ENCODE measurements at places on chromosomes 5 and 9.
A peak's percentile ranks its signal among the peaks of the same experiment; 100 is the strongest.

- DNase-seq = no peak
Observed at GRCh38 chr5:142644127-142644526, 41.8 kb downstream of the FGF1 start.

- no peak for DNase-seq
Observed at GRCh38 chr5:180786531-180787398, 15.8 kb downstream of the MGAT1 start.

DNA sequence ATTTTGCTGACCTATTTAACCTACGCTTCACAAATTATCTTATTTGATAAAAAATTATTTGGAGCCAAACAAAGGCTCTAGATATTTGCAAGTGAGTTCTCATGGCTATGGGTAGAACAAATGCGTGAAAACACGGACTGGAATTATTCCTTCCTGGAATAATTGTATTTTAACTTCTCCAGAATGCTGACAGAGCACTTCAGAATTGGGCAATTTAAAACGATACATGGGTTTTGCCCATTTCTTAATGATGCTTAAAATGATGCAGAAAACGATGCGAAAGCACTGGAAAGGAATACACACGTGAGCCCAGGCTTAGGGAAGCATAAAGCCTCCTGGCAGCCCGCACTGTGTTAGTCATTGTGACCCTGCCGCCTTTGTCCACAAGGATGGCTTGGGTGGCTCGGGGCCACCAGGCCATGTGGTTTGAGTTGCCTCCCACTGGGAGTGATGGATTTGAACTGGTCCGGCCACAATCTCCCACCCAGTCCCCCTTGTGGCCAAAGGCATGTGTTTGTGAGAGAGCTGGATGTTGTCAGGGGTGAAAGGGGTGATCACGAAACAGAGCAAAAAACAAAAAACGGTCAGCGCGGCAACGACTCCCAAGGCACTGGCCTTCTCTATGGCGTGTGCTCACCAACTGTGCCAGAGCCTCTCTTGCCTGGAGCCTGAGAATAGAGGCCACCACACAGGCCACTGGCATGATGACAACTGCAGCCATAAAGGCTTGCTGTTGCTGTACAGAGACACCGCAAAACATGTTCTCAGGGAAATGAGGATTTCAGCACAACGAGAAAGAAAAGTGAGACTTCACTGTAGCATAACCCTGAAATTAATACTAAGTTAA, 234.2 kb upstream of the ADAMTS16 start:
- no peak for DNase-seq

- no peak for DNase-seq
Observed at GRCh38 chr5:163189023-163189553, 248.3 kb upstream of the CCNG1 start.

DNA sequence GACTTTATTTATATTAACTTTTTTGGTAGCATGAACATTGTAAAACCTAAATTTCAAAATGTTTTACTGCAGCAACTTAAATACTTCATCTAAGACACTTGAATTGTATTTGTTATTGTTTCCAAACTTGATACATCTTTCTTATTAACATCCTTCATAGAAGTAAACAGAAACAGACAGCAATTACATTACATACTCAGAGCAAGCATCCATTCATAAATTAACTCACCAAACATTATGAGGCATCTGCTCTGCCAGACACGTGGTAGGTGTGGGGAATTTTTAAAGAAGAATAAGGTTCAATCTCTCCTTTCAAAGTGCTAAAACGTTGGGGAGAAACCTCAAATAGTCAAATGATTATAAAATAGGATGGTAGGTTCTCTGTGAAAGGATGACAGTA, 130.8 kb downstream of the MUSK start:
- no peak for DNase-seq

- DNase-seq = no peak
Observed at GRCh38 chr9:113311961-113312360, 8.8 kb upstream of the RNF183 start.

GRCh38 chr5:115484368-115484767, 60.2 kb downstream of the FEM1C start:
- no peak for DNase-seq

DNA sequence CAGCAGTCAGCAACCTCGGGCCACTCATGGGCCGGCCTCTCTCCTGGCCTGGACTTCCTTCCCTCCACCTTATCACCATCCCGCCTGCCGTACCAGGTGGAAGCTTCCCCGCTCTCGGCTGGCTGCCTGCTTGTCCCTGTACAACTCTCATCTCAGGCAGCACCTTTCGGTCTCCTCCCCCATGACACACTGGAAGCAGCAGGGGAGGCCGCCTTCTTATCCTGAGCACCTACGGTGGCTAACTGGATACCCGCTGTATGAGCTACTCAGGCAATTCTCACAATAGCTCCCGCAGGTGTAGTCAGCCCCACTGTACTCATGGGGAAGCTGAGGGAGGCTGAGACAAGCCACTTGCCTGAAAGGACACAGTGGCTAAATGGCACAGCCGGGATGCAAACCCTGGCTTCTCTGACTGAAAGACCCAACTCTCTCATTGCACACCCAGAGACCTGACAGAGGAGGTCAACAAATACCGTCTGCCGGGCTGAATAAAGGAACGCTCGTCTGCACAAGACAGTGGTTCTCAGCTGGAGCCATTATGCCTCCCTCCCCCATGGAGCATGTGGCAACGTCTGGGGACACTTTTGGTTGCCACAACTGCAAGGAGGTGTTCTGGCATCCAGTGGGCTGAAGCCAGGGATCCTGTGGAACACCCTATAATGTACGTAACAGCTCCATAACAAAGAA, 9.6 kb downstream of the STK10 start:
- no peak for DNase-seq

DNA sequence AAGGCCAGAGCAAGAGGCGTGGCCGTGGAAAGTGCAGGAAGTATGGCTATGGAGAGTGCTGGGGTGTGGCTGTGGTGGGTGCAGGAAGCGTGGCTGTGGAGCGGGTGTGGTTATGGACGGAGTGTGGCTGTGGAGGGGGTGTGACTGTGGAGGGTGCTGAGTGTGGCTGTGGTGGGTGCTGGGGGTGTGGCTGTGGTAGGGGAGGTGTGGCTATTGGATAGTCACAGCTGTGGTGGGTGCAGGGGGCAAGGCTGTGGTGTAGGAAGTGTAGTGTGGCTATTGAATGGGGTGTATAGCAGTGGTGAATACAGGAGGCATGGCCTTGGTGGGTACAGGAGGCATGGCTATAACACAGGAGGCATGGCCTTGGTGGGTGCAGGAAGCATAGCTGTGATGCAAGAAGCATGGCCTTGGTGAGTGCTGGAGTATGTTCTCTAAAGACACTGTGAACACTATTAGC, 40.8 kb upstream of the SPATA31C2 start:
- no peak for DNase-seq

DNA sequence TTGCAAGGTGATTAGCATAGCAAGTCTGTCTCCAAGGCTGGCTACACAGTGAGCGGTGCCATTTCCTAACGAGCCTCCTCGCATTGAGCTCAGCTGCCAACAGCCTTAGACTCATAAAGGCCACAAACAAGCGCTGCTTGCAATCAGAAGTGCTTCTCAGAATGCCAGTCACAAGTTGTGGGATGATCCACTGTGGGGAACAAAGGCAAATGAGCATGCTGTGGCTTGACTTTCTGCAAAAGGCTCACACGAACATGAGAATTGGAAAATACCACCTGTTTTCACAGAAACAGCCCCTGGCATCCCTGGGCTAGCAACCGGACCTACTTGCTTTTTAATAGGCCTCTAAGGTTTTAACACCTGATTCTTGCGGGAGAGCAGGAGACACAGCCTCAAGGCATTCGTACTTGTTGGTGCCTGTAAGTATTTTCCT, 215.5 kb downstream of the FANCC start:
- no peak for DNase-seq

DNA sequence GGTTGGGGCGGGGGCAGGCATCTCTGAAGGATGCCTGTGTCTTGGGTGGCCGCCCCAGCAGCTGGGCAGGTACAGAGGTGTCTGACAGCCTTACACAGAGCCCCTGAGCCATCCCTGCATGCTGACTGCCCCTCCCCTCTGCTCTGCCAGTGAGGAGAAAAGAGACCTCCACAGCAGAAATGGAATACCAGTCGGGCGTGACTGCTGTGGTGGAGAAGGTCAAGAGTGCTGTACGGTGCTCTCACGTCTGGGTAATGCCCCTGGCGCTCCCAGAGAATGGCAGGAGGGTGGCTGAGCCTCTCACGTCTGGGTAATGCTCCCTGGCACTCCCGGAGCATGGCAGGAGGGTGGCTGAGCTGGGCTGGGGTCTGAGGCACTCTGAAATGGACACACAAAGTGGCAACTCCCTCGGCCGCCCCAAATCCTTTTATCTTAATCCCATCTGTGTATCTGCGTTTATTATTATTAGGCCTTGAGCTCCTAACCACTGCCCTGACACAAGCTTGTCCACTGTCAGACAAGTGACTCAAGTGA, 2.5 kb upstream of the RABL6 start:
- no peak for DNase-seq

- DNase-seq = no peak
Observed at GRCh38 chr5:88954511-88954910, 71.5 kb upstream of the MEF2C start.

GRCh38 chr5:138754699-138755057, 1.5 kb downstream of the CTNNA1 start:
- DNase-seq = no peak

- DNase-seq = no peak
Observed at GRCh38 chr9:132210472-132211145, 48.8 kb downstream of the NTNG2 start.

- peak; percentile 43 for DNase-seq
Observed at GRCh38 chr9:97889941-97890887, 32.1 kb downstream of the TRMO start.

DNA sequence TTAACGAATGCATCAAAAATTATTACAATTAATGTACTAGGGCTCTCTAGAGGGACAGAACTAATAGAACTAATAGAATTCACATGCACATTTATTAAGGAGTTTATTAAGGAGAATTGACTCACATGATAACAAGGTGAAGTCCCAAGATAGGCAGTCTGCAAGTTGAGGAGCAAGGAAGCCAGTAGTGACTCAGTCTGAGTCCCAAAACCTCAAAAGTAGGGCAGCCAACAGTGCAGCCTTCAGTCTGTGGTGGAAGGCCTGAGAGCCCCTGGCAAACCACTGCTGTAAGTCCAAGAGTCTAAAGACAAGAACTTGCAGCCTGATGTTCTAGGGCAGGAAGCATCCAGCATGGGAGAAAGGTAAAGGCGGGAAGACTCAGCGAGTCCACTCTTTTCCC, 633.8 kb downstream of the SEMA5A start:
- no peak for DNase-seq

GRCh38 chr9:86983620-86984259, 36.4 kb upstream of the GAS1 start:
- DNase-seq = no peak

DNA sequence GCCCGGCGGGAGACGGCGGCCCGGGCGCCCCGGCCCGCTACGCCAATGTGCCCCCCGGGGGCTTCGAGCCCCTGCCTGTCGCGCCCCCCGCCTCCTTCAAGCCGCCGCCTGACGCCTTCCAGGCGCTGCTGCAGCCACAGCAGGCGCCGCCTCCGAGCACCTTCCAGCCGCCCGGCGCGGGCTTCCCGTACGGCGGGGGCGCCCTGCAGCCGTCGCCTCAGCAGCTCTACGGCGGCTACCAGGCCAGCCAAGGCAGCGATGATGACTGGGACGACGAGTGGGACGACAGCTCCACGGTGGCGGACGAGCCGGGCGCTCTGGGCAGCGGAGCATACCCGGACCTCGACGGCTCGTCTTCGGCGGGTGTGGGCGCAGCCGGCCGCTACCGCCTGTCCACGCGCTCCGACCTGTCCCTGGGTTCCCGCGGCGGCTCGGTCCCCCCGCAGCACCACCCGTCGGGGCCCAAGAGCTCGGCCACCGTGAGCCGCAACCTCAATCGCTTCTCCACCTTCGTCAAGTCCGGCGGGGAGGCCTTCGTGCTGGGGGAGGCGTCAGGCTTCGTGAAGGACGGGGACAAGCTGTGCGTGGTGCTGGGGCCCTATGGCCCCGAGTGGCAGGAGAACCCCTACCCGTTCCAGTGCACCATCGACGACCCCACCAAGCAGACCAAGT, 723 bp downstream of the SNX18 start:
- DNase-seq = peak; percentile 46

DNA sequence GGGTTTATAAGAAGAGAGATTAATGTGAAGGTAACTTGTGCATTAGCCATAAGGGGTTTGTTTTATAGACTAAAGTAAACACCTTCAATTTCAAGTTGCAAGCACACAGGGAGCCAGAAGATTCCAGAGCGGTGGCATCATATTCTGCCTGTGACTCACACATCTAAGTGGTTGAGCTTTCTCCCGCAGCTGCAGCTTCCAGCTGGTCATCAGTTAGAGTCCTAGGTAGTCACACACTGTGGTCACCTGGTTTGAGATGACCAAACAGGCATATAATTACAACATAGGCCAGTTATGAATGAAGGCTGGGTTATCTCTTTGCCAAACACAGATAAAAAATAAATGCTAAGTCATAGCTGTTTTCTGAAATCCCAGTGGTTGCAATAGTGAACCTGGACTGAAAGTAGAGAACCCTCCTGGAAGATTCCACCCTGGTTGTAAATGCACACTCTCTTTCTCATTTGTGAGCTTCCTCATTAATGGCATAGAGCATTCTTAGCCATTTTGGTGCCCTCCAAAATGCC, 171.3 kb downstream of the GDNF start:
- no peak for DNase-seq

DNA sequence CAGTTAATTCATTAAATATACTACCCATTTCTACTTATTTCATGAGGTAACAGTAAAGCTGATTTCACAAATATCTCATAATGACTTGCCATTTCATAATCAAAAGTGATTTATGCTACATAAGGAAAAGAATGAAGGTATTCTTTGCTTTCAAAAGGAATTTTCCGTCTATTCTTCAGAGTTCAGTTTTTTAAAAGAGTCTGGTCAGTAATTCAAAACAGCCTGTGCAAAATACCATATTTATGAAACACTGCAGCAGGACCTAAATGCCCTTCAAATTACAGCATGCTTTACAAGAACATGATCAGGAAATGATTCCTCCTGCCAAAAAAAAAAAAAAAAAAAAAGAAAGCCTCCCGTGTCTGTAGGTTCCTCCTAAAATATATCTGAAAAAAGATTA, 154.7 kb downstream of the KIAA0825 start:
- DNase-seq = no peak

DNA sequence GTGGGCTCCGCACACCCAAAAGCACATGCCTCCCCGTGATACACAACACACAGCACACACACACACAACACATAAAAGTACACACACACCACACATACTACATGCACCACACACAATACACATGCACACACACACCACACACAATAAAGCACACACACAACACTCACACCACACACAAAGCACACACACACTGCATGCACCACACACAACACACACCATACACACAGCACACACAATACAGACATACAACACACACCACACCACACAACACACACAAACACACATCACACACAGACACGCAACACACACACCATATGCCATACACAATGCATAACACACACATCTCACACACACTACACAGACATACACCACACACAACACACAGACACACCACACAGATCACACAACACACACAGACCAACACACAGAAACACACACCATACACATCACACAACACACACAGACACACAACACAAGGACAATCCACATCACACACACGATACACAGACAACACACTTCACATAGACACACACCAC, 3.4 kb upstream of the CCDC187 start:
- DNase-seq = no peak

GRCh38 chr5:54384356-54384933, 71.1 kb upstream of the HSPB3 start:
- no peak for DNase-seq
